ENCODE measurements at places on chromosomes 2 and 18. TPM values are rescaled to one million over a fixed set of nuclear protein-coding genes. Genes with fewer than 3 reads are reported as not detected.

FOXI3 gene
- total RNA-seq = not detected

CSRNP3 gene
- 3.1 TPM for total RNA-seq

PTPRN gene
- 0.25 TPM for total RNA-seq

POTEC gene
- total RNA-seq = not detected

RMDN2 gene
- total RNA-seq = 8.5 TPM

IL36RN gene
- not detected for total RNA-seq

FARSB gene
- 10.1 TPM for total RNA-seq
